Esophagus mucosa (tissue), 1 donor: ENCODE measurements at places on chromosomes 3 and 15.
A peak's percentile ranks its signal among the peaks of the same experiment; 100 is the strongest.

DNA sequence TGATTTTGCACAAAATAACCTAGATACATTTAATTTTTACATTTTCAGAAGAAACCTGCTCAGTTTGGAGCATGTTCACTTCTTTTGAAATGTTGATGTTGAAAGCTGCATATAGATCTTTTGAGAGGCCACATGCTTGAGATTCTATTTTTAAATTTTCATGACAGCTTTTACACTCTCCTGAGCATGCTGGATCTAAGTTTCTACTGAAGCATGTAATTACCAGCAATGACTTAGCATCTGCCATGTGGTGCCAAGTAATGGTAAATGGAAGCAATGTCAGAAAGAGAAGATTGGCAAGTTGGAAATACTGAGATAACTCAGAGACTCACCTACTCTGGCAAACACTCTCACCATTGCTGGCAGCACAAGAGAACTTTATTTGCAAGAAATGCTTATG, 310.6 kb downstream of the NSUN3 start:
- no peak for ATAC-seq

- no peak for ATAC-seq
Measured at GRCh38 chr3:67044295-67044694, 46.2 kb downstream of the KBTBD8 start.

DNA sequence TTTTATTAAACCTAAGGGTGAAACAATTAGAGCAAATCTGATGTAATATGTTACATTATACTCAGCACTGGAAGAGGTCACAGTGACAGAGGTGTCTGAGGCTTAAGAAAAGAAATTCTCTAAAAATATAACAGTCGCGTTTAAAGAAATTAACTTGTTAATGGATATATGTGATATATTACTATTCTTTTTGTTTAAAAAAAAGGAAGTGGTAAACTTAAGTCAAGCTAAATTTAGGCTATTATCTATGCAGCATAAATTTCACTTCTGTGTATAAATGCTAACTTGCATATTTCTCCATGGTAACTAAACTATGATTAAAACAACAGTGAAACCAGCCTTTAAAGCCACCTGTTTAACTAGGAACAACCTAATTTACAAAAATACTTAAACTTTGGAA, 191.3 kb downstream of the FOXP1 start:
- ATAC-seq = no peak

- ATAC-seq = no peak
Measured at GRCh38 chr3:34972481-34972880, 666.8 kb upstream of the ARPP21 start.

DNA sequence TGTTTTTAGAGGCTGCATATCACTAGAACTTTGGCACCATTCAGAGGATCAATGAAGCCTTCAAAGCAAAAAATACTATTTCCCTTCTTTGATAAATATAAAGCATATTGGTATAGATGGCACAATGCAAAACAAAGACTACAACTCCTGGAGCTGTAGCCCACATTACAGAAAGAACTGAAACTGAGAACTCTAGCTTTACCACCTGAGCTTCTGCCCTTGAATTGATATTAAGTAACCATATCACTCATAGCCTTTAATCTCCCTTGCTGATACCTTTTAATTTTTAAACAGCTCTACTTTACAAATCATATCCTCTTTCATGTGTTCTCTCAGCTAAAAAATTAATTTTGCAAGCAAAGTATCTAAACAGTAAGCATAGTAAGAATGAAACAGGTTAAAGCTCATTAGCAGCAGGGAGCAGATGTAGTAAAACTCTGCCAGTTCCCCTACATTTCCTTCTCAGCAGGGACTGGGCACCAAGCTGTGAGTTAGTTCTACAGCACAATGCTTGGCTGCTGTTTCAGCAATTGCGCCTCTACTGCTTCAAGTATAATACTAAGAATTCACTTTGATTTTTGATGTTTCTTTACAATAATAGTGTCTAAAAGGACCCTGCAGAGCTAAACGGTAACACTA, 97.9 kb upstream of the NANOGP8 start:
- no peak for ATAC-seq

DNA sequence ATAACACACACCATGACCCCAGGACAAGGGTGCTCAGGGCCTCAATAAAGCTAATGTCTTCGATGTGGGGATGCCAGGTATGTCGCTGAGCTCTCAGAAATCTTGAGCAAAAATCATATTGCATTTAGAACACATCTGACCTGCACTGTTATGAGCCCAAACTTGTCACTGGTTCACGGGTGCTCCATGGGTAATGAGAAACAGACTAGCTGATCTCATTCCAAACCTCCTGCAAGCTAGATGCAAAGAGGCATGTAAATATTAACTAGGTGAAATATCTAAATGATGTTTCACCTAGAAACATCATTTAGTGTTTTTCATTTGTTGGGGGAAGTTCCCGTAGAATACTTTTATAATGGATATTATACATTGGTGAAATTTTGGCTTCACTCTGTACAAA, 549.4 kb downstream of the OCA2 start:
- no peak for ATAC-seq

DNA sequence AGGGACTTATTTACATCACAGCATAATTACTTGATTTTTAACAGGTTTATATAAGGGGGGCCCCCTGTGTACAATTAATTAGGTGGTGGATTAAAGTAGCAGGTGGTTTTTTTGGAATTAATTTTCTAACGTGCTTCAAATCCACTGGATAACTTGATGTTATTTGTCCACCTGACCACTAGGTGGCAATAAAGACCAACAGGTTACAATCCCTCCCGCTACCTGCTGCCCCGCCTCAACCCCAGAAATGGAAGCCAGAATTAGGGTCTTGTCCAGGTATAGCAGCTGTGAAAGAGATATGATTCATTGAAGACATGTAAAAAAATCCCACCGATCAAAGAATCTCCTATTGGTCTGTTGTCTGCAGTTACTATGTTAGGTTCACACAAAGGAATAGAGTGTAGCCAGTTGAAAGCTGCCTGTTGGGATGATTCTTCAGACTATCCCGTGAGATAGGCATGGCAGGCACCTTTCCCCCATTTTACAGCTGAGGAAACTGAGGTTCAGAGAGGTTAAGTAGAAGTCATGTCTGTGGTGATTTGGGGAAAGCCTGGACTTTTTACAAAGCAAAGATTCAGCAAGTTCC, 44.0 kb downstream of the MFSD1 start:
- peak; percentile 48 for ATAC-seq

DNA sequence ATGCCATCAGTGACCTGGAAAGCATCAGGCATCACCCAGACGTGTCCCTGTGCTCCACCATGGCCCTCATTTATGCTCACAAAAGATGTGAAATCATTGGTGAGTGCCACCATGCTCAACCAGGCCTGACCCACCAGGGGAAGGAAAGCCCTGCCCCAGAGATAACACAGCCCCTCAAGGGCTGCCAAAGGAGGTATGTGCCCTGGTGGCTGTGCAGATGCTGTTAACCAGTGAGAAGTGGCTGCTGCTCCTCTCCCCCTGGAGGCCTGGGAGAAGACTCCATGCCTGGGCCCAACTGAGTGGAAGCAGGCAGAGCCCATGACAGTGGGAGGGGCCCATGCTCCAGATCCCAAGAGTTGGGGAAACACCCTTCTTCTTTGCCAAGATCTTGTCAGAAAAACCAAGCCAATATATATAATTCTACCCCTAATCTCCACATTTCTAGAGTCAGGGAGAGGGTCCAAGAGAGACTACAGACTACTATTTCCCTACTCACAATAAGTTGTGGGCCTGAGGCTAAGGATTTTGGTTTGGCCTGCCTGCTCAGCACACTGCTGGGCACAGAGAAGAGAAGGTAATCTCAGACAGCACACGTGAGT, 2.7 kb downstream of the TTC21A start:
- ATAC-seq = no peak

DNA sequence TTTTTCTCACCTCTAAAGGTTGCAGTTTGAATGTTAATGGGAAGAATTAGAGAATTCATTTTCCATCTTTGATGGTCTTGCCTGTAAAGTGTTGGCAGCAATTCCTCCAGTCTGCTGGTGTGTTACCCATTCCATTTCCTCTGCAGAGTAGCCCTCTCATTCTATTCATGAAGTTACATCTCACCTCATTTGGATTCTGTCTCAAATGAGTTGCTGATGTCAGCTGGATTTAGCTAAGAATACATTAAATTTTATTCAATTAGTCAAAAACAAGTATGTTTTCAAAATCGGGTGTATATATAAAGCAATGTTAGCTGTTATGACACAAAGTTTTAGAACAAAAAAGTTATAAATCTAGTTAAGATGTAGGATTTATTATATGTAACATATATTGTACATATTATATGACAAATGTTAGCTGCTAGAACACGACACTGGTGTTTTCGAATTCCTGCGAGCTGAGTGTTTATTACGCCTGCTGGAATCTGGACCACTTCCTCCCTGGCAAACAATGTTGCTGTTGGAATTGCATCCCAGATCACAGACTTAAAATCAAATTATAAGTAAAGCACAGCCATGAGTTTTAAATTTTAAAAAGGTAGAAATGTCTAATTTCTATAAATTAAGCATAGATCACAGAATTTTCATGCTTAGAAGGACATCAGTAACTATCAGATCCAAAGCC, 516.2 kb downstream of the OCA2 start:
- ATAC-seq = no peak

DNA sequence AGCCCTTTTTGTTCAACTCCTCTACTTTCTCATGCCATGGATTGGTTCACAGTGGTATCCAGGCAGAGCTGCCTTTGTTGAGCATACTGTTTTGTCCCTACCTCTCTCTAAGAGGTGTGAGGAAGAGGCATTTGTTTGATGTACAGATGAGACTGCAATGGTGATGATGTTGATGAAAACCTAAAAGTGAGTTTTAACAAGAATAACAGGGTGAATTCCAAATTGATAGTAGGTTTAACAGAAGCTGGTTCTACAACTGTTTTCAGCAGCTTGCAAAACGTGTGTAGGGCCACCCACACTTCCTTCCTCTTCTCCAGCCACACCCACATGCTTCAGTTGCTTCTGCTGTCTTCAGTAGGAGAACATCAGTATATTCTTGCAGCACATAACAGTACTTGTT, 10.2 kb downstream of the SNRK start:
- peak; percentile 71 for ATAC-seq

GRCh38 chr3:96182756-96183155, 631.6 kb upstream of the EPHA6 start:
- ATAC-seq = no peak

DNA sequence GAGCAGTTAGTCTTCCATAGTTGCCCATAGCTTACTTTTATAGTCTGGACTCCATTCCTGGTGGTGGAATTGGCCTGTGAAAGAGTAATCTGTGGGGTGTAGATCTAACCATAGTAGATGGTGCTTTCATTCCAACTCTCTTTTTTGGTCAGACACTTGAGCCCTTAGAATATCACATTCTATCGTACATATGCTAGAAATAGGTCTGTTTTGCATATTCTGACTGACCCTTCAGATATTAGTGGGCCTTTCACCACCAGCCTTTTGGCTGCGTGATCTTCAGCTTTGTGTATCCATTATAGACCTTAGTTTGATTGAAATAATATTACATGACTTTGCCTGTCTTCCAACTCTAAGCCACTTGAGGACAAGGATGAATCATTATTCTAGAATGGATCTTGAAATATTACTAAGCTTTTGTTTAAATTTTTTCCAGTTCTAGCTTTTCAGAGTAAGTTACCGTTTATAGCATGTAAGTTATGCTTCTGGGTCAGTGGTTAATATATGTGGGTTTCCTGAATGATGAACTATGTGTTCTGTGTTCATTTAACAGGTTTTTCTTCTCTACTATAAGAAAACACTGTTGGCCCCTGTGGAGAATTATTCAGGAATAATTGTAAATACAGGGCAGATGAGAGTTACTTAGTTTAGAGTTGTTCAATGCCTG, 8.7 kb downstream of the RAB7A start:
- no peak for ATAC-seq

GRCh38 chr15:67125589-67126502, 60.4 kb downstream of the SMAD3 start:
- peak; percentile 45 for ATAC-seq

- ATAC-seq = no peak
Measured at GRCh38 chr15:64344651-64345294, 11.2 kb downstream of the CSNK1G1 start.

GRCh38 chr3:15321349-15321748, 11.0 kb downstream of the SH3BP5 start:
- ATAC-seq = no peak

DNA sequence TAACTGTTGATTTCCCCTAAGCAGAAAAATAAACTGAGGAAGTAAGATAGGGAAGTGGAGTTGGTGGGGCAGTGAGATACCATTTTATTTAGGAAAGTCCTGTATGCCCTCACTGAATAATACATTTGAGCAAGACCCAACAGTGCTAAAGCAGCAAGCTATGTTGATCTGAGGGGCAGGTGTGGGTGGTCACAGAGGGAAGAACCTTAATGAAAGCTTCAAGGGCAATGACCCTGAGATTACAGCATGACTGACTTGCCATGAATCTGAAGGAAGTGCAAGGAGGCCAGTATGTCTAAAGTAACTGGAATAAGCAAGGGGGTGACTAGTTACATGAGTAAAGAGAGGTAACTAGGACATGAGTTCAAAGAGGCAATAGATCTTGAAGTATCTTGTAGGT, 159.5 kb downstream of the CD47 start:
- no peak for ATAC-seq

DNA sequence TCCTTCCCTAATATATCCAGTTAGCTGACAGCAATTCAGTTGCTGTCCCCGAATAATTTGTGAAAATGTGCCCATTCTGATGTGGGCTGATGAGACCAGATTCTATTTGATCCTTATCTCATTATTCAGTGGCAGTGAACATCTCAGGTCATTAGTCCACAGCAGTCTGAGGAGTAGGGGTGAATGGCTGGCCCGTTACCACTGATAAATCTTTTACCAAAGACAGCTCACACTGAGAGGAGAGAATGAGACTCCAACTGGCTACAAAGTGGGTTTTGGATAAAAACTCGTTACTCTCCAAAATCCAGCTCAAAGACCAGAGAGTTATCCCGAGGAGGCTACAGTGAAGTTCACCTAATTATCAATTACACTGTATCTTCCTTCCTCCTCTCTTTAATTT, 189.7 kb downstream of the TUSC7 start:
- no peak for ATAC-seq

DNA sequence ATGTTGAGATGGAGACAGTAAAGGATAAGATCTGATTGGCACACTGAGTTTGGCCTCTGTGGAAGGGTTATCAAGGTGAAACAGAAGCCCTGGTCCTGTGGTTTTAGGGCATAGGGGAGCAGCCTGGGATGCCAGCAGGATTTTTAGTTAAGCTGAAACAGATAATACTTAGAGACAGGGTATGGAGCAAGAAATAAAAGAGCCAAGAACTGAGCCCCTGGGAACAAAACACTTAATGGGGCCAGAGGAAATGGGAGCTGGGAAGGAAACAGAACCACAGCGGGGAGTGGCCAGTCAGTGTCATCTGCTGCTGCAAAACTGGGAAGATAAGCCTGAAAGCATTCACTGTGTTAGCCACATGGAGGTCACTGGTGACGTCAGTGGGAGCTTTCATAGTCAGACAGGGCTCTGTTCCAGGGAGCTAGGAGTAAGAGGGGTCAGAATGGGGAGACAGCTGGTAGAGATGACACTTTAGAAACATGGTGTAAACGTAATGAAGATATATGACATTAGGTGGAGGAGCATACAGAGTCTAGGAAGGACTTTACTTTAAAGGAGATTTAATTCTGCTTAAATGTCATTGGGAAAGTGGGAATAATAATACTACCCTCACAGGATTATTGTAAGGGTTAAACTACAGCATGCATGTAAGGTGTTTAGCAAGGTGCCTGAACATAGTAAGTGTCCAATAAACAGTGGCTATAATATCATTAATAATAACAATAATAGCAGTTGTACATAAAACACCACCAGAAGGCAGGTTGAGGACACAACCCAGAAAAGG, 172.7 kb upstream of the CTNNB1 start:
- no peak for ATAC-seq
